ENCODE measurements at places on chromosomes 1 and 21.
A peak's percentile ranks its signal among the peaks of the same experiment; 100 is the strongest.

- DNase-seq, result no peak
Measured at GRCh38 chr21:26847002-26847401, 1.8 kb upstream of the ADAMTS1 start.

DNA sequence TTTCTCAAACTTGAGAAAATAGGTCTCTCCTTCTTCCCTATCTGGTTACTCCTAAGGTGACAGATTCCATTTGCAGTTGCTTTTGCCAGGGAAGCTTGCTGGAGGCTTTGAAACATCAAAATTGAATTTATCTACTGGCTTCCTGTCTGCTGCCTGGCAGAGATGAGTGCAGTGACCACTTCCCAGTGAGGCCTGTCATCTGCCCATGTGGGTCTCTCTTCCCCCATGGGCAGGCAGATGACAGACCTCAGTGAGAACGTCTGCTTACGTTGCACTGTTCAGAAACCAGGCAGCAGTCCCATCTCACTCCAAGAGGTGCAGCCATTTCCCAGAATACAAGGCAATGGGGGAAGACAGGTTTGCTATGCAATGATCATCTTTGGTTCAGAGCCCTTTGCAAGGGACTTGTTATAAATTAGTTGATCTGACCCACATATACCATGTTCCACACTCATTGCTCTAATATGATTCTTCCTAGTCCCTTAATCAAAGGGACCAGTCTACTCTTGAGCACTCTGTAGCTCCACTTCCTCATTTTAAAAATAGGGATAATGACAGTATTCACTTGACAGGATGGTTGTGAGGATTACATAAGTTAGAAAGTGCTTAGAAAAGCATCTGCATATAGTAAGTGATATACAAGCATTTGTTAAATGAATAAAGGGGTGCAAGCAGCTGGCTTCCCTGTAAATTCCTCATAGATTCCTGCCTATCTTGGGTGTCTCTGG, 10.6 kb downstream of the PGBD5 start:
- no peak for DNase-seq

GRCh38 chr1:206419783-206420182, 50.5 kb upstream of the IKBKE start:
- no peak for DNase-seq

DNA sequence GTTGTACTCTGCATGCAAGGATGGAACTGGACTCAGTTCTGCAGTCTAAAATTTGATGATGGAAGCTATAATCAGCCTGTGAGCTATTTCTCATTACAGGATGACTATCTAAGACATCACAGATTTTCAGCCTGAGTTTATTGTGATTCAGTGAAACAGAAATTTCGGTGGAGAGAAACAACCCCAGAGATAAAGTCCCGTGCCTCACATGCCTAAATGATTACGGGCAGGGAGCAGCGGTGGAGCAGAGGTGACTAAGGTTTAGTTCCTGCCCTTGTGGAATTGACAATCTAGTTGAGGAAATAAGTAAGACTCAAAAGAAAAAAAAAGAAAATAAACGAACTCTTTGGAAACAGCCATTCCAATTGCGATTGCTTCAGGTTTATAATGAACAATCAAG, 96.9 kb downstream of the GRIK3 start:
- no peak for DNase-seq

DNA sequence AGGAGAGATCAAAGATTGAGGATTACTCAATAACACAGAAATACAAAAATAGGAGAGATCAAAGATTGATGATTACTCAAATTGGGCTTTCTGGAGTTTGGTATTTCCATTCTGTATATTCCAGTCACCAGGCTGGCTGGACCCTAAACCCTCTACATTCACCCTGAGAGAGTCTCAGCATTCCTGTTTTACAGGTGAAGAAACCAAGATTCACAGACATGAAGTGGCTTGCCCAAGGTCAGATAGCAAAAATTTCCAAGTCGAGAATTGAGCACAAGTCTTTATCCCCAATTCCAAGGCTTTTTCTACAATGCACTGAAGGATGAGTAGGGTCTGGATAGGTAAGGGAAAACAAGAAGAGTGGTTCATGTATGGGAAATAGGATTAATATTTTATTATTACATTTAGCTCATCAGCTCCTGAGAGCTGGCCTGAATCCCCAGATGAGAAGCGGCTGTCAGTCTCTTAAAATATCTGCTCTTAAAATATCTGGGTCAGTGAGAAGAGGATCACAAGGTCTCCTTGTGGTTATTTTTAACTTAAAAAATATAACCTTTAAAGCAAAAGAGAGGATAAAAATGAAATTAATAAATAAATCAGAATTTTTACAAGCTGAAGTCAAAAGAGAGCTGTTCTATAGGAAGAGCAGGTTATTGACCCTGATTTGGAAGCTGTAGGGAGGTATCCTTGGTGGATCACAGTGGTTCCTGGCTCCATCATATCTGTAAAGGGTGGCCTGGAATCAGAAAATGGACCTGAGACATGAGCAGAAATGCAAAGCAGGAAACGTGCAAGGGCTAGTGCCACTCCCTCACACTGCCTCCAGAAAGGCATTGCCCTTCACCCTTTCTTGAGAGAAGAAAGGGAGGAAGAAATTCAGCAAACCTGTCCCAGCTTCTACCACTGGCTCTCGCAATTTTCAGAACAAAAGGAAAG, 29.1 kb upstream of the SEC16B start:
- no peak for DNase-seq

DNA sequence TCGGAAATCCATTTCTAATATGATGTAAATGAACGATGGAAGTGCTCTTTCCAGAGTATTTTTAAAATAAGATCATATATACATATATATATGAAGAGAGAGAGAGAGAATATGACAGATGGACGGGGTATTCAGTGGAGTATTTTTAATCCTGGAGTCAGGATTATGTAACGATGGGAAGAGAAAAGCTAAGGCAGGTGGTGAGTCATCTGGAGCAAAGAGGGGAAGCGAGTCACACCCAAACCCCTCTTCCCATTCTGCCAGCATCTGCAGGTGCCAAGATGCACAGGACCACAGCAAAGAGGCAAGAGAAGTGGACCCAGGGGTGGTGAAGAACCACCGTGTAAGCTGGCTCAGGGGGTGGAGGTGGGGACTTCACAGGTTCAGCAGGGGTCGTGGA, 102.7 kb upstream of the GRIK3 start:
- DNase-seq, result no peak

DNA sequence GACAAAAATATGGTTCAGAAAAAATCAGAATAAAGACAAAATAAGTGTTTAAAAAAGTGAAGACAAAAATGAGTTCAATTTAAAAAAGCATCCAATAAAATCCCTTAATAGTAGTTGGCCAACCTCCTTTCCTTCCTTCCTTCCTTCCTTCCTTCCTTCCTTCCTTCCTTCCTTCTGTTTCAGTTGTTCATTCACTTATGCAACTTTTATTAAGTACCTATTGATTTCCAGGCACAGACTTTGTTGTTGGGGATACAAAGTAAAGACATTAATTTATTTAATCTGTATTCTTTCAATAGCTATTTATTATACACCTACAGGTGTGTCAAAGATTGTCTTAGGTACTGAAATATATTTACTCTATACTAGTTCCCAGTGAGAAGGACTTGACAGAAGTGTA, 2.4 kb upstream of the LIPI start:
- no peak for DNase-seq

DNA sequence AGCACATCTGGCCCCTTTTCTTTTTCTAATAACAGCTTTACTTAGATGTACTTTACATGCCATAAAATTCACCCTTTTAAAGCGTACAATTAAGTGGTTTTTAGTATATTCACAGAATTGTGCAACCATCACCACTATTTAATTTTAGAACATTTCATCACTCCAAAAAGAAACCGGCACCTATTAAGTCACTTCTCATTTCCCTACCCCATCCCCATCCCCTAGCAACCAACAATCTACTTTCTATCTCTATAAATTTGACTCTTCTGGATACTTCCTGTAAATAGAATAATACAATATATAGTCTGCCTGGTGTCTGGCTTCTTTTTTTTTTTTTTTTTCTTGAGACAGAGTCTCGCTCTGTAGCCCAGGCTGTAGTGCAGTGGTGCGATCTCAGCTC, 59.5 kb upstream of the ENAH start:
- DNase-seq, result no peak

GRCh38 chr1:12529640-12530174, 88.3 kb downstream of the DHRS3 start:
- no peak for DNase-seq

GRCh38 chr1:94725566-94725965, 94.6 kb upstream of the SLC44A3 start:
- no peak for DNase-seq

DNA sequence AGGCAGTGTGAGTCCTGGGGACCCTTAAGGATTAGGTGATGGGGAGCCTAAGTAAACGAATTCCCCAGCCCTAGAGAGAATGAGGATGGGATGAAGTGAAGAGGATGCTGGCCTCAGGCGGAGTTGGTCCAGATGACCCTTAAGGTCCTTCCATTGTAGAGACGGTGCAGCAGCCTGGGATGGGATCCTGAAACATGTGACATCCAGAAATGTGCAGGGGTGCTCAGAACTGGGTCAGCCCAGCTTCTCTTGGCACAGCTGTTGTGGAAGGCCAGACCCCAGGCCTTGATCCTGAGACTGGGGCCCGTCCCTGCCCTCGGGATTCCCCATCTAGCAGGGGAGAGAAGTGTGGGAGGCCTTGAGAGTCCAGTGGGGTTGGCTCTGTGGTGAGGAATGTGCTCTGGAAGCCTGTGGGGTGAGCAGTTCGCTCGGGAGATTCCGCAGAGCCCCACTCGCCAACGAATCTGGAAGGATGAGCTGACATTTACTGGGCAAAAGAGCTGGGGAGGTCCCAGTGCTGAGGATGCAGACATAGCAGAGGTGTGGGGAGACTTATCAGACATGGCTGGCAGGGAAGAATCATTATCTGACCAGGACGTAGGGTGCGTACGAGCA, 28.1 kb downstream of the A3GALT2 start:
- no peak for DNase-seq

- no peak for DNase-seq
Measured at GRCh38 chr1:195580988-195581387, 1027.3 kb downstream of the KCNT2 start.

- no peak for DNase-seq
Measured at GRCh38 chr21:25139414-25139813, 467.9 kb downstream of the MRPL39 start.

- no peak for DNase-seq
Measured at GRCh38 chr1:97423403-97423802, 497.4 kb downstream of the DPYD start.

GRCh38 chr1:8207202-8207601, 110.7 kb upstream of the SLC45A1 start:
- DNase-seq, result no peak

DNA sequence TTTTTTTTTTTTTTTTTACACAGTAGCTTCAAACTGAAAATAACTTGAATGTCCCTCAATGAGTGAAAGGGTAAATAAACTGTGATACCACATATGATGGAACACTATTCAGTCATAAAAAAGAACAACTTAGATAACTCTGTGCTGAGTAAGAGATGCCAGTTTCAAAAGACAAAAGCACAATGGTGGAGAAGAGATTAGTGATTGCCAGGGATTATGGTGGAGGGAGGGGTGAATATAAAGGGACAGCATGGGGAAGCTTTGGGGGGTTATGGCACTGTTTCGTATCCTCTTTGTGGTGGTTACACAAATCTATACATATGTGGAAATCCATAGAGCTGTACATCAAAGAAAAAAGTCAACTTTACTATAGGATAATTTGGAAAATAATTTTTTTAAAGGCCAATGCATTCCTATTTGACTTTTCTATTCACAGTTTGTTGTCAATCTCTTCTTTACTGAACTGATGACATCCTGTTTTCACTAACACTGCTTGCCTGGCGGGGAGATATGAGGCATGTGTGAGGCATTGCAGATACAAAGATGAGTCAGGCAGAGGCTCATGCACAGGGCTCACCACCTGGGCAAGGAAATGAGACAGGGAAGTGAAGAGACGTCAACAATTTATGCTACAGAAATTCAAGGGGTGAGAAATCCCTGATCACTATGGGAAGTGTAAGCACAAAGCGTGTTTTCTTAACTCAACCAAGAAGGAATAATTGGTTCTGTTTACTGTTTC, 302.7 kb downstream of the DUSP10 start:
- DNase-seq, result peak; percentile 61

DNA sequence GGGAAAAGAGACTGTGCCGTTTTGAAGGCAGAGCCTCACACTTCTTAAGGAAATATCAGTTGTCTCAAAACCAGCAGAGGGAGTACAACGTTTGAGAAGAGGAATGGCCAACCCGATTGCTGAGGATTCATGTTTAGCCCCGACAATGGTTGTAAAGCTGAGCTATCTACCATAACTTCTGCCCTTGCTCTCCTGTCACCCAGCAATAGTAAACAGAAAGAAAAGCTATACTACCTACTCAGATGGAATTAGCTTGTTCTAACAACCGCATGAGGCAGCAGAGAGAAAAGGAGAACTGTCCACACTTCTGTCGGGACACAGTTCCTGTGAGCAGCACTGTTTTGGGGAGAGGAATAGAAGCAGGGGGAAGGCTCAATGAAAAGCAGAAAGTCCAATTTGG, 91.2 kb downstream of the SLC45A1 start:
- DNase-seq, result no peak

- peak; percentile 47 for DNase-seq
Measured at GRCh38 chr1:10755970-10756521, 40.4 kb downstream of the CASZ1 start.

- DNase-seq, result no peak
Measured at GRCh38 chr1:52601519-52601918, 652 bp upstream of the GPX7 start.

DNA sequence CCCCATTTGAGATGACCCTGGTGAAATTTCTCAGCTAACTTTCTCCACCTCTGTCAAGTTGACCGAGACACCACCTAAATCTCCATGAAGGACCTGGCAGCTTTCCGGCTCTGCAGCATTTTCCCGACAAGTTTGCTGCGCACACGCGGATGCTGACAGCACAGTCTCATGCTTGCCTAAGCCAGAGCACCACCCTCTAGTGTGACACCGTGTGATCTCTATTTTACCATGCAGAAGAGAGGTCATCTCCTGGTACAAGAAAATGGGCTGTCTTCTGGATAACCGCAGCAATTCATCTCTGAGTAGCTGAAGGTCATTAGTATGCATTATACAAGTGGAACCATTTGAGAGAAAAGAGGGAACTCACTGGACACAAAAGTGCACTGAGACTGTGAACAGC, 38.9 kb upstream of the H6PD start:
- no peak for DNase-seq

- DNase-seq, result no peak
Measured at GRCh38 chr1:77238462-77238861, 19.2 kb upstream of the PIGK start.

- DNase-seq, result peak; percentile 3
Measured at GRCh38 chr1:107897438-107898345, 67.3 kb downstream of the VAV3 start.

- no peak for DNase-seq
Measured at GRCh38 chr21:16241016-16241415, 511.2 kb downstream of the USP25 start.

GRCh38 chr1:100578201-100578600, 40.3 kb downstream of the GPR88 start:
- no peak for DNase-seq

- no peak for DNase-seq
Measured at GRCh38 chr1:243748227-243748626, 101.8 kb downstream of the AKT3 start.

DNA sequence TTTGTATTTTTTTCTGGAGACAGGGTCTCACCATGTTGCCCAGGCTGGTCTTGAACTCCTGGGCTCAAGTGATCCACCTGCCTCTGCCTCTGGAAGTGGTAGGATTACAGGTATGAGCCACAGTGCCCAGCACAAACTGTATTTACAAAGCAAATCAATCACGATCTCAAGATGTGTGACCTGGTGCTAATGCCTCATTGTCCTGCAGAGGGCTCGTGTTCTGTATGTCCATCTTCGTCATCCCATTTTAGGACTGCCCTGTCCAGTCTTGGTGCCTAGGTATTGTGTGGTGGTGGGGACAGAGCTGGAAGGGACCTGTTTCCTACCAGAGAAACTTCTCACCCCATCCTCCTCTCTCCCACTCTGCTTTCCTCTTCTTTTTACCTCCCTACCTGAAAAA, 20.2 kb downstream of the PROK1 start:
- DNase-seq, result no peak
